ENCODE measurements at places on chromosomes 12 and 14. TPM values are rescaled to one million over a fixed set of nuclear protein-coding genes. Genes with fewer than 3 reads are reported as not detected.

The PLBD1 gene
- not detected for total RNA-seq

The MYF5 gene
- total RNA-seq = not detected

The IL31 gene
- 2.1 TPM for total RNA-seq

GRCh38 chr12:51520576-51521325, 70.3 kb upstream of the SCN8A start:
- no peak for DNase-seq

- DNase-seq = peak; percentile 77
Measured at GRCh38 chr12:12715459-12716150, 1.6 kb upstream of the CDKN1B start.

- no peak for DNase-seq
Measured at GRCh38 chr14:47471075-47471474, 204.3 kb downstream of the MDGA2 start.

GRCh38 chr12:109273354-109273753, 35.7 kb downstream of the FOXN4 start:
- no peak for DNase-seq

DNA sequence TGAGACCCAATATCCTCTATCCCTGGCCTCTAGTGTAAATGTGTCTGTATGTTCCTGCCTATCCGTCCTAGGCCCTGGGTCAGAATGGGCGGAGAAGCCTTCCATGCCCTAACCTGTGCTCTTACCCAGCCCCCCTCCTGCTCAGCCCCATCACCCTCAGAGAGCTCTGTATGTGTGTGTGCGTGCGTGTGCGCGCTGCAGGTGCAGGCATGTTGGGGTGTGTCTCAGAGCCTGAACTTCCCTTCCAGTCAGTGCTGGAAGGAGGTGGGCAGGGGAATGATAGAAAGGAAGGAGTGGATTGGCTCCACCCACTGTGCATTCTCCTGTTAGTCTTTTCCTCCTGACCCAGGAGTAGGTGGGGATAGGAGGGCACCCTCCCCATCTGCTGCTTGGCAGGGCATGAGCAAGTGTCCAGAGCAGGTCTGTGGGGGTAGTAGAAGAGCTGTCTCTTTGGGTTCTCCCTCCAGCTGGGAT, 7.2 kb downstream of the NAB2 start:
- no peak for DNase-seq

DNA sequence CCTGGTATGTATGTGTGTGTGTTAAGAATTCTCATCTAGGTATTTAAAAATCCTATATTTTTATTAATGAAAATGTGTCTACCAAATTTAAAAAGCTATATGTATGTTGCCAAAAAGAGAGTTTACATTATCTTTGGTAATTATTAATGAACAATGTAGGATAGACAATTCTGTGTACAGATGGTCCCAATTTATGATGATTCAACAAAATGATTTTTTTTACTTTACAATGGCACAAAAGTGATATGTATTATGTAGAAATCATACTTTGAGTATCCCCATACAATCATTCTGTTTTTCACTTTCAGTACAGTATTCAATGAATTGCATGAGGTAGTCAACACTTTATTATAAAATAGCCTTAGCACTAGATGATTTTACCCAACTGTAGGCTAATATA, 39.4 kb downstream of the IRAK3 start:
- no peak for DNase-seq
